GM12892 (cell line): ENCODE measurements at places on chromosomes 2 and 18.

- DNase-seq, result no peak
Measured at GRCh38 chr2:201260302-201260800, at the start of gene CASP8. Gene CASP8 (plus strand): TSS chr2:201260536. CDS start chr2:201266487, 5,951 bp downstream.

DNA sequence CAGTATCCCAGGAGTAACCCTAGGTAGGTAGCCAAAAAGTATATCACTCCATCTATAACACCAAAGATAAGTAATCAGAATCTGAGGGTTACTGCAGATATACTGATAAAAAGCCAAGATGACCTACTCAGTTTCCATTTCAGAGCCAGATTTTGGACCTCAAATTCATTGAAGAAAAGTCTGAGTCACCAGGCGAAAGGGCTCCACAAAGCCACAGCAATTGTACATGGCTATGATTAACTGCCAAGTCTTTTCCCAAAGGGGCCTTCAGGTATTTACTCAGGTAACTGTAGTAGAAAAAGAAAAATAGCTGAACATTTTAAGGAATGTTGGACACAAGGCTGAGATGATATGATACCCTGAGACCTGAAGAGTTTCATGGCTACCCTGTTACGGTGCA, 75.6 kb upstream of the KCNH7 start:
- no peak for DNase-seq

DNA sequence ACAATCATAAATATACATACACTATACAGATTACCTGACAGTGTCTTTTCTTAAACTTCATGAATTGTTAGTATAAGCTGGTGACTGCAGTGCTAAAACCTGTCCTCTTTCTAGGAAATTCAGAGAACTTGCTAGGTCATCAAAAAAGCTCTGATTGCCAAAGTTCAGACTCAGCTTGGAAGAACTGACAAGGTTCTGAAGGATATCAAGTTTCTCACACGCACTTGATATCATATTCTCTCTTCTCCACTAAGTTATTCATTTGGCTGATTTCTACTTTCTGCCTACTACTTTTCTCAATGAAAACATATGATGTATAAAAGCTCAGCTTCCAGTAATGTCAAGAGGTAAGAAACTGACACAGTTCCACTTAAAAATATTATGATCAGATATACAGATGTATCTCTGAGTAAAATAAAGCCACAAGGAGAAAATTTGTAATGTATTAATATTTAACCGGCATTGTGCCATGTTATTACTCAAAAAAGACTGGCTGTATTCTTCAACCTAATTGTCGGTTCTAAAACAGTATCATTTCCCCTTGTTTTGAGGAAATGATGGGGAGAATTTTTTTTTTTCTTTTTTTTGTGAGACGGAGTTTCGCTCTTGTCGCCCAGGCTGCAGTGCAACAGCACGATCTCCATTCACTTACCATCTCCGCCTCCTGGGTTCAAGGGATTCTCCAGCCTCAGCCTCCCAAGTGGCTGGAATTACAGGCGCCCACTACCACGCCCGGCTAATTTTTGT, 2.4 kb downstream of the OSBPL1A start:
- DNase-seq, result no peak

DNA sequence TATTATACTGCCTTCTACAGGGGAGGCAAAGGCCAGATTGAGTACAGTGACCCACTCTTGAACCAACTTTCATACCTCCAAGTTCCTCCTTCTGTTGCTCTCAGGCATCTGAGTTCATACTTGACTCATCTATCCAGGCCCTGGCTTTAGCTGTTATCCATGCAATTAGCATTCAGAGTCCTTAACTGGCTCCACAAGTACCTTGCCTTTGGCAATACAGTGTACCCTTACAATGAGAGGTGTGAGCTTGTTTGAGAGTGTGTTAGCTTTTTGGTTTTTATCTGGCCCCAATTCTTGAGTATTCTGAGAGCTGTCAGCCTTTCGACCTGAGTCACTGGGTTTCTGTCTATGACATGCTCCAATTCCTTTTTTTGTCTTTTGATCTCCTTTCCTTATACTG, 60.2 kb downstream of the EHD3 start:
- DNase-seq, result no peak

- no peak for DNase-seq
Measured at GRCh38 chr2:199228887-199229819, 228.6 kb downstream of the SATB2 start.

GRCh38 chr18:47574966-47575365, 323.5 kb upstream of the SKOR2 start:
- no peak for DNase-seq

DNA sequence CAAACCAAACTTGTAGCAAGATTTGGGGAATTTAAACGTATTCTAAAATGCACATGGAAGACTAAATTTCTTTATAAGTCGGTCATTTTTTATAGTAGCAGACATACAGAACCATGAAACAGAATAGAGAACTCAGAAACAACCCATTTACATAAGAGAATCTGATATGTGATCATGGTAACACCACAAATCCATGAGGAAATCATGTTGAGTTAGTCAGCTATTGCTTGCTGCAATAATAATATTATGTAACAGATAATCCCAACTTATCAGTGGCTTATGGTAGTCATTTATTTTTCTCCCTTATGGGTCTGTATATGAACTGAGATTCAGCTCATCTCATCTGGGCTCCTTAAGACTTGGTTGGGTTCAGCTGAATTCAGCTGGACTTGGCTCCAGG, 103.4 kb upstream of the SERTAD2 start:
- DNase-seq, result no peak

DNA sequence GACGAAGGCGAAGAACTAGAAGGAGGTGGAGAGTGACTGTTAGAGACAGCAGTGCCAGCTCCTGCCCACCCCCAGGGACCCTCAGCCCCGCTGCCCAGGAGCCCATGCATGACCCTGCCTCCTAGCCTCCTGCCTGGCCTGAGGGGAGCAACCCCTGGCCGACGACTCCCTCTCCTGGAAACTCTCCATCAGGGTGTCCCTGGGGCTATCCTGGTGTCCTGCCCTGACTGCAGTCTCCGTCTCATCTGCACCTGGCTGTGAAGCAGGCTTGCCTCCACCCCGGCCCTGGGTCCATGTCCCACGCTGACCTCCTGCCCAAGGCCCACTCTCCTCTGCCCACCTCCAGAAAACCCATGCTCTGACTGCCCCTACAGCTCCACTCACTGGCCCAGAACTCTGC, 120.2 kb downstream of the RPIA start:
- DNase-seq, result no peak

- DNase-seq, result no peak
Measured at GRCh38 chr18:48740068-48740440, 201.2 kb downstream of the CTIF start.

DNA sequence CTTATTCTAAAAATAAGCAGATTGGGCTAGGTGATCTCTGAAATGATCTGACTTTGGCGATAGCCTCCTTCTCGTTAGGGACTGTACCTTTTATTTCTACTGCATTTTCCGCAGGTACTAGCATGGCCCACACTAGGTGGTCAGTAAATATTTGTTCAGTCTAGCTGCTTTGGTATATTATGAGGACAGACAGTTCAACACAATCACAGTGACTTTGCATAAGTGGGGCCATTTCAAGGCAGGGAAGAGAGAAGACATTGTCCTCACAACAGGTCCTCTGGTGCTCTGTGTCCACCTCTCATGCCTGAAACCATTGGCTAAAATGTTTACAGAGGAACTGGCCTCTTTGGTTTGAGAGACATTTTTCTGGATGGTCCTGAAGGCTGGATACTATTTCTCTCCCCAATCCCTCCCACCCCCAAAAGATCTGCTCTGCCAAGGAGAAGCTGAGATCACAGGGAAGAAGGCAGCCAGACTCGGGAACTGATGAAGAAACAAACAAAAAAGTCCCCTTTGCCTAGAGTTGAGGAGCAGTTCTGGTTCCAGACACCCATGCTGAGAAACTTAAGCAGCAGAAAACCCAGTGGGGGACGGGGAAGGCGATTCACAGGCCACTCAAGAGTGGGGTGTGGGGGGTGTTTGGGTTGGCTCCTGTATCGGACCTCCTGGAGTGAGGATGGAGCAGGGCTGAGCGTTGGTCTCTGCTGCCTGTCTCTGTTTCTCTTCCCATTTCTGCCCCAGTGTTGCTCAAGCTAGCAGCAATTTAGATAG, 2.9 kb upstream of the TNP1 start:
- DNase-seq, result no peak

- no peak for DNase-seq
Measured at GRCh38 chr2:104635608-104636007, 218.3 kb upstream of the POU3F3 start.

DNA sequence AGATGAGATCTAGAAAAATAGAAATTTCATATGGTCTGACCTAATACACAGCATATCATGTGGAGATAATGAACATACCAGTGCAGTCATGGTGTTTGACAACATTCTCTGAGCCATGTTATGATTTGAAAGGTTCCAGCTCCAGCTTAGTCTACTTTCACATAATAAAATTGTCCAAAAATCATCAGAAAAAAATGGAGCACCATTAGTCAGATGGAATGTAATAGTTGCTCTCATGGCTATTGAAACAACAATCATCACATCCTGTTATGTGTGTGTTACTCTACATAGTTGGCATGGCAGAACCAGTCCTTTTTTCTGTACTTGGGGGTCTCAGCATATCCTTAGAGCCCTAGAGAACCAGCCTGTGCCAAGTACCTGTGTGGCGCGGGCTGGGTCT, 678.9 kb upstream of the FANCL start:
- no peak for DNase-seq

DNA sequence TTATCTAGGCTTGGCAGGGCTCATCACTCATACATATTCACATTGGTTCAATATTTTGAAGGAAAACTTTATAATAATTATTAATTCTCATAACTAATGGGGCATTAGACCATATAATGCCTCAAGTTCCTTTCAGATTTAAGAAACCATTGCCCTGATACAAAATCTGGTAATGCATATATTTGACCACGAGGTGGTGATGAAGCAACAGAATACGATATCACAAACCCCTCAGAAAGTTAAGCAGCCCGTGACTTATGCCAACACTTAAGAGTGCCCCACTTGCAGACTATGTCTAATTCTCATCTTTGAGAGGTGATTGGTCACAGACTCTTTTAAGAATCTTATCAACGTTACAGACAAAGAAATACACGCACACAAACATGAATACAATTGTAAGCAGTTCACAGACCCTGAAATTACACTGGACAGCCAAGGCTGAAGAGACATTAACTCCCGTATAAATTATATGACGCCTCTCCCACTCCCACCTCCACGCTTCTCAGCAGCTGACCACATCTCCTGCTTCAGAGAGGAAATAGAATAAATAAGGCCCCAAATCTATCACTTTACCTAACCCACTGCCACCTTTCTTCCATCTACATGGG, 20.7 kb upstream of the DNAH6 start:
- DNase-seq, result no peak

DNA sequence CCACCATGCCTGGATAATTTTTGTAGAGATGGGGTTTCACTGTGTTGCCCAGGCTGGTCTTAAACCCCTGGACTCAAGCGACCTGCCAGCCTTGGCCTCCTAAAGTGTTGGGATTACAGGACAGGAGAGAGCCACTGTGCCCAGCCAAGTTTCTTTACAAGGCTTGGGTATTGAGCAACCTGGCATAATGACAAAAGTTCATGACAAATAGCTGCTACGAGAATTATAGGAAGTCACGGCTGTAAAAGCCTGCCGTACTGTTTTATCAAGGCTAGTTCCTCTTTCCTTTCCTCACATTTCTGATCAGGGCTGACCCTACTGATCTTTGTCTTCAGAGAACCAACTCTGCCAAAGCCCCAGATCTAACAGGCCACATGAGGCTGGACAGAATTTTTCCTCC, 490.4 kb upstream of the SPRED2 start:
- DNase-seq, result no peak

GRCh38 chr2:105731511-105731910, 13.2 kb upstream of the NCK2 start:
- DNase-seq, result no peak

GRCh38 chr2:176239031-176239430, 30.2 kb upstream of the MTX2 start:
- no peak for DNase-seq
